ENCODE measurements at places on chromosomes 3 and 15. TPM values are rescaled to one million over a fixed set of nuclear protein-coding genes. Genes with fewer than 3 reads are reported as not detected.

TEX55 gene
- not detected for total RNA-seq

WDR93 gene
- total RNA-seq = 0.15 TPM

LARP6 gene
- 83.9 TPM for total RNA-seq

GOLGA8S gene
- total RNA-seq = not detected

ARL8B gene
- 16.6 TPM for total RNA-seq

SHF gene
- total RNA-seq = 1.3 TPM

POLQ gene
- 4.7 TPM for total RNA-seq

SATB1 gene
- total RNA-seq = 2.5 TPM

TMEM158 gene
- 40.4 TPM for total RNA-seq

HHLA2 gene
- not detected for total RNA-seq

CLDN16 gene
- not detected for total RNA-seq

NCEH1 gene
- 7.7 TPM for total RNA-seq

CLDN18 gene
- total RNA-seq = not detected

MST1 gene
- 5.1 TPM for total RNA-seq

TGM4 gene
- 0.15 TPM for total RNA-seq

CERS3 gene
- total RNA-seq = not detected

DUOXA2 gene
- total RNA-seq = not detected

NEIL1 gene
- total RNA-seq = 2.1 TPM

BFSP2 gene
- total RNA-seq = not detected

PLSCR2 gene
- total RNA-seq = not detected

ISG20 gene
- 5.1 TPM for total RNA-seq

DCLK3 gene
- total RNA-seq = not detected

PROK2 gene
- total RNA-seq = not detected

POTEB2 gene
- total RNA-seq = not detected

GPR62 gene
- 0.15 TPM for total RNA-seq

SERPINI2 gene
- total RNA-seq = not detected

EPHA6 gene
- total RNA-seq = 0.17 TPM

ACOX2 gene
- 6.4 TPM for total RNA-seq

SNURF gene
- 0.45 TPM for total RNA-seq

CGNL1 gene
- under 0.01 TPM for total RNA-seq

LDHAL6B gene
- total RNA-seq = not detected

RHOV gene
- not detected for total RNA-seq

KLHL6 gene
- not detected for total RNA-seq

All from bronchus fibroblast of lung (primary cell).